ENCODE measurements at places on chromosomes 5 and 9. TPM values are rescaled to one million over a fixed set of nuclear protein-coding genes. Genes with fewer than 3 reads are reported as not detected.
A peak's percentile ranks its signal among the peaks of the same experiment; 100 is the strongest.

- no peak for DNase-seq
Observed at GRCh38 chr9:134383148-134383547, 56.9 kb downstream of the RXRA start.

DNA sequence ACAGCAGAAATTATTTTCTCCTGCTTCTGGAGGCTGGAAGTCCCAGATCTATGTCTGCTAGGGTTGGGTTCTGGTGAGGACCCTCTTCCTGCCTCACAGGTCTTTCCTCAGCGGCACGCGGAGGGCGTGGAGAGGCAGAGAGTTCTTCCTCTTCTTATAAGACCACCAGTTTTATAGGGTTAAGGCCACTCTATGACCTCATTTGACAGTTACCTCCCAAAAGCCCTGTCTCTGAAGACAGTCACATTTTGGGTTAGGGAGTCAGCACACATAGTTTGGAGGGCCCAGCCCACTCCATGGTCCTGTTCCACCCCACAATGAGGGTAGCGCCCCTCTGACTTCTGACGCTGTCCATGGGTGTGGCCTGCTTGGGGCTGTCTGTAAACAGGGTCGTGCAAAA, 46.7 kb downstream of the TRIP13 start:
- no peak for DNase-seq

GRCh38 chr9:16278326-16278999, 592.0 kb downstream of the BNC2 start:
- no peak for DNase-seq

GRCh38 chr5:33556330-33557328, 115.9 kb downstream of the TARS1 start:
- no peak for DNase-seq

Gene SPAAR
- total RNA-seq: 4.1 TPM

GRCh38 chr9:90301277-90301653, 341.4 kb downstream of the DIRAS2 start:
- DNase-seq: peak; percentile 18

GRCh38 chr9:136089697-136090045, 5.4 kb downstream of the NACC2 start:
- DNase-seq: no peak

DNA sequence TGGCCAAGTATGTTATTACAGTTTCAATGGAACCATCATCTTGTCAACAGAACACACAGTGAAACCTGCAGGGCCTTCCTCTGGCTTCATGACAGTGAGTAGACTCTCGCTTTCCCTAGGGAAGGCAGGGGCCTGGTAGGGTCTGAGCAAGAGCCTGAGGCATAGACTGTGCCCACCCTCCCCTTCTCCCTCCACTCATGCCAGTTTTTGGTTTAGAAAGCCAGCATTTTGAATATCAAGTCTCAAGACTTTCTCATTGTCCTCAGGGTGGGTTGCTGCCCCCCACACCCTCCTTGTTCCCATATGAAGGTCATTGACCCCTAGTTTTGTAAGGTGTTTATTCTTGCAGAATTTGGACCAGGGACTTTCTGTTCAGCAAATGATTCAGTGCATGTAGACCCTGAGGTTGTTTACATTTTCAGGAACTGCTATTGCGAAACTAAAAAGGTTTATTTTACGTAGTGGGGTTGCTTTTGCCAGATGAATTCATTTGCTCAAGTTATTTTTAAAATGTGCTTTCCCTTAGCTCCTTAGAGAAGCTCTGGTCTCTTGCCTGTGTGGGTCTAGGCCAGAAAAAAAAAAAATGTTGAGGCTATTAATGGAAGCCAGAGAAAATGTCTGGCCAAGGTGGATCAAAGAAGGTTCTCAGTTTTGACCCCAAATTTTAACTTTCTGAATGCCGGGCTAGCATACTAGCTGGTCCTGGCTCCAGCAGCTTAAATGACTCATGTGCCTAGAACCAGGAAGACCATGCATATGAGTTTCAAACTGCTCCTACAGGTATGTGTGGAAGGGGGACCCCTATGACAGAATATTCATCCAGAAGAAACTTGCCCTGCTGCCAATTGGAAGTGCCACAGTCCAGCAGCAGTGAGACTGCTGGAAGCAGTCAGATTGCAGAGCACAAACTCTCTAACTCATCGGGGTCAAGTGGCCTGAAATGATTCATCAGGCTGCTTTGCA, 10.1 kb upstream of the MOB3B start:
- DNase-seq: peak; percentile 40

DNA sequence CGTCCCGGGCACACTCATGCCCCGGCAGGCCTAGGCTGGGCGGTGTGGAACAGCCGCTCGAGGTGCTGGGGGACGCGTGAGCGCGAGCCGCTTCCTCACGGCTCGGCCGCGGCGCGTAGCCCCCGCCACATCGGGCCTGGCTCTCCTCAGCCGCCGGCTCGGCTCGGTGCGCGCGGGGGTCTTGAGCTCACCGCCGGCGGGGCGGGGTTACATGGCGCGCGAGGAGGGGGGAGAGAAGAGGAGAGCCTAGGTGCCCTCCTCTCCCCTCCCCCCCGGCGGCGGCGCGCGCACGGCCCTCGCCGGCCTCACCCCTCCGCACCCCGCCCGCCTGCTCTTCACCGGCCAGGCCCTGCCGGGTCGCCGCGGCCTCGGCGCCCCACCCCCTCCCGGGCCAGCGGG, 7.7 kb downstream of the RANBP6 start:
- peak; percentile 82 for DNase-seq

Gene SLC34A3
- total RNA-seq: not detected

- DNase-seq: no peak
Observed at GRCh38 chr9:137130176-137130755, 8.7 kb upstream of the GRIN1 start.

GRCh38 chr5:123665822-123666371, 153.9 kb downstream of the CSNK1G3 start:
- DNase-seq: no peak

GRCh38 chr5:41735213-41735612, 135.0 kb downstream of the OXCT1 start:
- DNase-seq: no peak

GRCh38 chr5:113038714-113039113, 62.1 kb downstream of the DCP2 start:
- no peak for DNase-seq

GRCh38 chr5:10173716-10174115, 76.0 kb downstream of the ATPSCKMT start:
- no peak for DNase-seq

Gene COL23A1
- total RNA-seq: 0.85 TPM

DNA sequence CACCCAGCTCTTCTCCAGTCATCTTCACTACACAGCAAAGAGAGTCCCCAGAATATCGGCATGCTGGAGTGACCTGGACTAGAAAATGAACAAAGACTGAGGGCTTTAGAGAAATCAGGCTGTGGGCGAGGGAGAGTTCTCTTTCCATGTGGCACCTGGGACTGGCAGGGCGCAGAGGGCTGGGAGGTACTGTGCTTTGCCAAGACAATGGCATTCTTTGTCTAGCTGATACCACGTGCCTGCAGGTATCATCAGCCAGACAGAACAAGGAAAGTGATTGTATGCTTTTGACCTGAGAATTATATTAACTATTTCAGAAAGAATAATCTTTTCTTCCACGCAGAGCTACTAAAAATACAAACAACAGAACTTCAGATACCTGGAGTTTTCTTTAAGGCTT, 30.5 kb downstream of the DDX31 start:
- DNase-seq: no peak

GRCh38 chr9:69582544-69583297, 89.5 kb downstream of the APBA1 start:
- DNase-seq: no peak

- DNase-seq: no peak
Observed at GRCh38 chr5:64773533-64773932, 4.8 kb downstream of the CWC27 start.

- peak; percentile 17 for DNase-seq
Observed at GRCh38 chr9:114097613-114098020, 1.5 kb downstream of the KIF12 start.

DNA sequence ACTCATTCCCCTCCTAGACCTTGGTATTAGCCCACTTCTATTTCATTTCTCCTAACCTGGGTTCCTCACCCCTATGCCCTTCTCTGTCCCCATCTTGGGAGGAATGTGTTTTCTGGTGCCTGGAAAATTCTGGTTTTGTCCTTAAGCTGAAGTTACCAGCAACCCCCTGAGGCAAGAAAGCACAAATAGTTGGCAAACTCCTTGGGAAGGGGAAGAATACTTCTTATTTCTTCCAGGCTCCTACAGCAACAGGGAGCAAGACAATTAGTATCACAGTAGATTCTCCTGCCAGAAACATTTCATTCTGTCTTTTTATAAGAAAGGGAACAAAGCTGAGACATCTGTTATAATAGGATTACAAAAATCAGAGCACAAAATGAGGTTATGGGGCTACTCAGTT, 142.5 kb downstream of the SNCAIP start:
- no peak for DNase-seq

- DNase-seq: no peak
Observed at GRCh38 chr5:31471916-31472315, 60.0 kb downstream of the DROSHA start.

GRCh38 chr9:34992376-34992951, 2.9 kb downstream of the DNAJB5 start:
- DNase-seq: peak; percentile 77

DNA sequence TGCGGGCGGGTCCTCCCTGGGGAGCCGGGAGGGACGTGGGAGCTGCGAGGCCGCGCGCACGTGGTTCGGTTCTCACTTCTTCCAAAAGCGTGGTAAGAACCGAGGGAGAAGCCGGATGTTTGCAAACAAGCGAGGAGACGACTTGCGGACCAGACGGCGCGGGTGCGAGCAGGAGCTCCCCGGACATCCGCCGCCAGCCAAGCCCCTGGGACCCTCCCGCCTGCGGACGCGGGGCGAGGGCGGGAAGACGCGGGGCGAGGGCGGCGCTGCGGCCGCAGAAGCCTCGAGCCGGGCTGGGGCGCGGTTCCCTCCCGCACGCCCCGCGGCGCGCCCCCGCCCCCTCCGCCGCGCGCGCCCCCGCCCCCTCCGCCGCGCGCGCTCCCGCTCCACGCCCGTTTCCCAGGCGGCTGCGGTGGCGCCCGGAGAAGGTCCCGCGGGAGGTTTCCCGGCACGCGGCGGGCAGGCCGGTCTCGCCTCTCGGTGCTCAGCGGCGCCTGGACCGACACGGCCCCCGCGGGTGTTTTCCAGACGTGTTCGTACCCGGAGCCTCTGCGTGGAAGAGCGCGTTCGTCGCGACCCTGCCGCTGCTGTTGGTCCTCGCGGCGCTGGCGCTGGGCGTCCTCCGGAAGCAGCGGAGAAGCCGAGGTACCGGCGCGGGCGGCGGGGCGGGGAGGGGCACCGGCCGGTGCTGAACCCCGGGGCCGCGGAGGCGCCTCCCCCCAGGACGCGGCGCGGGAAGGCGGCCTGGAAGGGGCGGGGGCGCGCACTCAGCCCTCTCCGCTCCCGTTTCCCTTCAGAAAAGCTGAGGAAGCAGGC, 12.8 kb downstream of the BTNL9 start:
- DNase-seq: no peak

GRCh38 chr9:18480662-18481093, 6.7 kb downstream of the ADAMTSL1 start:
- no peak for DNase-seq

DNA sequence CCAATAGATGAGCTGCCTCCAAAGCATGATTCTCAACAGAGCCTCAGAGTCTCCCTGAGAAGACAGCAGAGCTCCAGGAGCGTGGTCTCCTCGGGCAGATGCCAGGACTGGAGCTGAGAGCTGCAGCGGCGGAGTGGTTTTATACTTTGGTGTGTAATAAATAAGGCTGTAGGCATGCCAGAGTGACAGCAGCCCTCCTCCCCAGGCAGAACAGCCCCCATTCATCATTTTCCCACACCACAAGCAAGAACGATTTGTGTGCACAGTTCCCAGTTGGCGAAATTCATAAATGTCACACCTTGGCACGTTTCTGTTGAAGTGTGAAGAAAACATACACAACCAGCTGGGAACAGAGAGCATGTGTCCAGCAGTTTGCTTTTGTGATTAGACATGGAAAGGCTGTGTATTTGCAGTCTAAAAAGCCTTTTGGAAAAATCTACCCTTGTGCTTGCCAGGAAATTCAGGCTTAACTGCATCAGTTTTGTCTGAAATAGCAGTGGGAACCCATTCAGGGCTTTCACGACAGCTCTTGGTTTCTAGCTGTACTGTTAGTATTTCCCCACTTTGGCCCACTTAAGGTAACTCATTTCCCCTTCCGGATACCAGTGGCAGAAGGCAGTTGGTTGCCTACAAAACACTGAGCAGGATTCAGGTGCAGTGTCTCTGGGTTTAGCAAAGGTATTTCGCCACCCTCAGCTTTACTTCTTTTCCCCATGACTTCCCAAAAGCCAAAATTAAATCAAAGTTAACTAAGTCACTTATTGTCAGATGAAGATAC, at the start of gene C1QTNF3:
Gene C1QTNF3 (minus strand): TSS at position 115 of the 778 bp plus-strand sequence. CDS start 88 bp downstream, at position 27.
- peak; percentile 68 for DNase-seq

Gene MLANA
- total RNA-seq: not detected

DNA sequence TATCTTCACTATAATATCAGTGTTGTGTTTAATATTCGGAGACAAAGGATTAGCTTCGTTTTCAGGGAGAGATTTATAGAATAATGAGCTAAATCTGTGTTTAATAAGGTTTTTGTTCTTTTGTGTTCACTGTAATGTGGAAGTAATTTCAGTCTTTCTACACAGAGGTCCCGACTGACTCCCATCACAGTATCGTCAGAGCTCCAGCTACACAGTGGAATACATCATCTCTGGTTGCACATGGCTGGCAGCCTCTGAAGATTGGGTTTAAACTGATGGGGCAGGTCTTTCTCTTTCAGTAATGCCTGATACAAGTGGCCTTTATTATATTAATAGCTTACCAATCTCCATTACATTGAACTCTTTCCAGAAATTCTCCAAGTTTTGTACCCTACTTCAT, 736.7 kb upstream of the RIOK2 start:
- DNase-seq: no peak

Gene FSTL4
- total RNA-seq: 0.41 TPM

Data from uterus (tissue), 4 donors.